Left kidney (tissue), 8 donors: ENCODE measurements at places on chromosomes 16 and 17. TPM values are rescaled to one million over a fixed set of nuclear protein-coding genes. Genes with fewer than 3 reads are reported as not detected.

Gene CAVIN1
- 47.4 TPM for polyA plus RNA-seq

Gene SETD1A
- polyA plus RNA-seq, result 17.6 TPM

Gene FZD2
- 25.8 TPM for polyA plus RNA-seq

Gene NRN1L
- polyA plus RNA-seq, result not detected

Gene SPATA33
- 15.5 TPM for polyA plus RNA-seq

Gene CYB5B
- polyA plus RNA-seq, result 151 TPM

Gene KRT24
- polyA plus RNA-seq, result not detected

Gene MYADML2
- polyA plus RNA-seq, result 0.18 TPM
